C1 segment of cervical spinal cord (tissue), 14 donors: ENCODE measurements at places on chromosomes 1 and 21.

DNA sequence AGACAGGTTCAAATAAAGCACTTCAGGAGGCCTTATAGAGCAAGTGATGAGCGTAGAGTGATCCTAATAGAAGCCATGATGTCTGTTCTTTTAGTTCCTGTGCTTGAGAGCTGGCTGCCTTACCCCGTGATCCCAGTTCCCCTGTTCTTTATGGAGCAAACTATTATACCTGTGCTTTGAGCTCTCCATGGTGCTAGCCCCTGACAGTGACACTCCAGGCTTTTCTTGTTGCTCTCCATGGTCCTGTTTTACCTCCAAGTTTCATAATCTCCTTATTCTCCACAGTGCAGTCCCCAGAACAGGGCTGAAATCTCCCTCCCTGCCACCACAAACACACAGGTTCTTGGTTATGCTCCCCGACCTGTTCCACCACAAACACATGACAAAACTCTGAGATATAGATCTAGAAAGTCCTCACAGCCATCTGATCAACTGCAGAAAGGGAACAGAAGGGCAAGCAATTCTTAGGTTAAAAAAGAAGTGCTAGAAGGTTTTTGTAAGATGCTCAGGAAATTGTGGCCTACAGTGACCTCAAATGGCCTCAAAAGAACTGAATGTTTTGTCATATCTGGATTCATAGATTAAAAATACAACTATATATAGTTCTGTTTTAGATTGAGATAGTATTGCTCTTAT is 6.0 kb downstream of the CADM3 start:
- DNase-seq: no peak

DNA sequence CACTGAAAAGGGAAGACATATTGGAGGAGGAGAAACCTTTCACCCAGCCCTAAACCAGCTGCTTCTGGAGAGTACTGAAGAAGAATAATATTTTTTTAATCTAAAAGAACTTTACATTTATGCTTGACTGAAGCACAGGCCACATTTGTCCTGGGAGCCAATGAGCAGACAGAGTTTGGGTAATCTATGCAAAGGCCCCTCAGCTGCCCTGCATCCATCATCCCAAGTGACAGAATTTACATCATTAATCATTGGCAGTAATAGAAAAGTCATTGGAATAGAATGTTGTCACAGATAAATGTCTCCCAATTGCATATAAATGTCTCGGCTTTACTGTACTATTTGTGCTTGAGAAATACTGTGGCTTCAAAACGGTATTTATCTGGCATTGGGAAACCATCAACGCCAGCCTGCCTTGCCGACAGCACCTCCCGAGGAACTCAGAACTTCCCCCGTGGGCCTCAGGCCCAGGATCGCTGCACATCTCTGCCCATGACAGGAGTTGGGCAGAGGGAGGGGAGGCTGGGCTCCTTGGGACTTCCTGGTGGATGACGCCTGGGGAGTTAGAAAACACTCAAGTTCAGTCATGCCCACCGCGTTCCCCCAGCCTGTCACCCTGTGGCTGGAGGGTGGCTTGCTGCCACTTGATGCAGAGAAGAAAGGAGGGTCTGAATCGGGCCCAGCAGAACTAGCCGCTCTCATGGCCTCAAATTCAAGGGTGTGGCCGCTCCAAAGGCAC is 133.1 kb downstream of the CAMTA1 start:
- DNase-seq: peak; percentile 56

GRCh38 chr1:12038356-12039163 is 19.3 kb downstream of the MIIP start:
- no peak for DNase-seq

DNA sequence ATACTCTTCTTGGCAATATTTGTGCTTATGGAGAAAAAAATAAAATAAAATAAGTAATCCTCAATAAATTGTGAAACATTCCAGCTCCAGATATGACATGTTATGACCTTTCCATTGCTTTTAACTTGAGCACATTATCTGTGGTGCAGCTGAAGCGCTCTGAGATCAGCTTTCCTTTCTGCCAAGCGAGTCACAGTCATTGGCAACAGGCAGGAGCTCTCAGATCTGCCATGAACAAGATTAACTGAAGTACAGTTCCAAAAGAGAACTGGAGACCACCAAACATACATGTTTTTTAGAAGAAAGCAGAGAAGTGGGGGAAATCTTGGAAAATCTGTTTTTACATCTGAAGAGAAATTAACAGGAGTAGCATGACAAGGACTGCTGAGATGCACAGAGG is 89.2 kb upstream of the DSCAM start:
- DNase-seq: no peak

- no peak for DNase-seq
Measured at GRCh38 chr1:162676750-162677149, 44.5 kb downstream of the DDR2 start.

GRCh38 chr1:24203404-24203803 is 16.3 kb upstream of the IFNLR1 start:
- no peak for DNase-seq

DNA sequence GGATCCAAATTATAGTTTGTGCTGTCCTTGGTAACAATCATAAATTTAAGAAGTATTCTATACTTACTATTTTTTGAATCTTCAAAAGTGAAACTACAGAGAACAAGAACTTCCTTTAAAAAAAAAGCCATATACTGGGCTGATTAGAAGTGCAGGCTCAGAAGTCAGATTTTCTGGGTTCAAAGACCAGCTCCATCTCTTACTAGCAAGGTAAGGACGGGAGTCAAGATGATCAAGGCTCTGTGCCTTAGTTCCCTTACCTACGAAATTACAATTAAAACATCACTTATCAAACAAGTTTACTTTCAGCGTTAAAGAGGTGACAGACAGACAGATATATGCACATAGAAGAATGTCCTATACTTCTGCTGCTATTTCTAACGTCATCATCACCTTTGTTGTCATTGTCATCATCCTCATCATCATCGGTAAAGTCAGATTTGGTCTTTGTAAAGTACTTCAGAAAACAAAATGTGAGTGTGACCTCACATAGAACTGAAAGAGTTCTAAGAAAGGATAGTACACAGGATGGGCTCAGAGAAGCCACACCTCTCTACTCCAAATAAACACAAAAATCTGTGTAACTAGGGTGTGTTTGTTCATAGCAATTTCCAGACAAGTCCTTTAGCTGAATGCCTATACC is 178.7 kb downstream of the VAV3 start:
- DNase-seq: no peak

GRCh38 chr1:200861937-200862647 is 10.7 kb upstream of the GPR25 start:
- no peak for DNase-seq

GRCh38 chr1:248114890-248115289 is 19.9 kb downstream of the OR2L13 start:
- no peak for DNase-seq

DNA sequence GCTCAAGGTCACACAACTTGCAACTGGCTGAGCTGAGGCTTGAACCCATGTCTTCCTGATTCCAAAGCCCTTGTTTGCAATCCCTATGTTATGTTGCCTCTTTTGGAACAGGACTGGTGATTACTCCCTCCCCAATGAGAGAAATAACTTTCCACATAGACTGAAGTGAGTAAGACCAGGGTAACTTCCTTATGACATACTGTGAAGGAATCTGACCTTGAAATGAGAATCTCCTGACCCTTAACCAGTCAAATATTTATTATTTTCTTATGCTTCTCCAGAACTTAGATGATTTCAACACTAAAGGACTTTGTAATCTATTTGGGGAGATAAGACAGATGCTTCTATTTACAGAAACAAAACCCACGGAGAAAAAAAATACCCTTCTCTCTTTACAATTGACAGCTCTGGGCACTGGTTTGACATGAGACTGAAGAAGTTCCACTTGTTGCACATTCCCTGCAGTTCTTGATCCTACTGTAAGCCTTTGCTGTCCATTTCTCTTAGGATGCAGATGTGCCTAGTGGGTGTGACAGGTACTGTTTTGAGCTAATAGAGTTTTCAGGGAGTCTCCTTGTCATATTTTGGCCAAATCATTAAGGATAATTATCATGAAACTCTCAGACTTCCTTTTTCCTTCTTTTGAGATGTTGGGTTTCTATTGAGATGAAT is 3.9 kb upstream of the RPTN start:
- DNase-seq: no peak

DNA sequence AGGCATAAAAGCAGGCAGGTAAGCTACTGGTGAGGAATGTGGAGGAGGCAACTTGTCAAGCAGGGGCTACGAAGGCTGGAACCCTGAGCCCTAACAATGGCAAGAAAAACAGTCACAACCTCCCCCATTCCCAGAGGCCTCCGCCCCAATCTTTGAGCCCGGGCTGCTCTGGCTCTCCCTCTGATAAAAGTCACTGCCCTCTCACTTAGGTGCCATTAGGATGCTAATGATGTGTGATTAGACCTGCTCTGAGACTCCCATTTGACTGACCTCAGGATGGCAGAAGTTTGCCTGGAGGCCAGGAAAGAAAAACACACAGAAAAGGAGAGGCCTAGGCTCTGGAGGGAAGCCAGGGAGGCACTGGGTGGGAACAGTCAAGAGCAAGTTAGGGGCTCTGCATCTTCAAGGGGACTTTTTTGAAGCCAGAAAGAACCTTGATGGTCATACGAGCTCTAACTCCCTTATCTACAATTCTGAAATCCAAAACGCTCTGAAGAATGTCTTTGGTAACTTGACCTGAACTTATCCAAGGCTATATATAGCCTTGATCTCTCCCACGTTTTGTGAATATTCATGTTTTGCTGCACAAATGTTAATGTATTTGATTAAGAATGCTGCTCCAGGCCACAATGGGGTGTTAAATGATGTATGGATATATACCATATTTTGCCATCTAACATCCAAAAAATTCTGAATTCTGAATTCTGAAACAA is 98.9 kb downstream of the TRABD2B start:
- DNase-seq: no peak

GRCh38 chr1:22171951-22172715 is 29.2 kb upstream of the WNT4 start:
- DNase-seq: no peak

- no peak for DNase-seq
Measured at GRCh38 chr21:34724131-34724856, 55.5 kb downstream of the CLIC6 start.

DNA sequence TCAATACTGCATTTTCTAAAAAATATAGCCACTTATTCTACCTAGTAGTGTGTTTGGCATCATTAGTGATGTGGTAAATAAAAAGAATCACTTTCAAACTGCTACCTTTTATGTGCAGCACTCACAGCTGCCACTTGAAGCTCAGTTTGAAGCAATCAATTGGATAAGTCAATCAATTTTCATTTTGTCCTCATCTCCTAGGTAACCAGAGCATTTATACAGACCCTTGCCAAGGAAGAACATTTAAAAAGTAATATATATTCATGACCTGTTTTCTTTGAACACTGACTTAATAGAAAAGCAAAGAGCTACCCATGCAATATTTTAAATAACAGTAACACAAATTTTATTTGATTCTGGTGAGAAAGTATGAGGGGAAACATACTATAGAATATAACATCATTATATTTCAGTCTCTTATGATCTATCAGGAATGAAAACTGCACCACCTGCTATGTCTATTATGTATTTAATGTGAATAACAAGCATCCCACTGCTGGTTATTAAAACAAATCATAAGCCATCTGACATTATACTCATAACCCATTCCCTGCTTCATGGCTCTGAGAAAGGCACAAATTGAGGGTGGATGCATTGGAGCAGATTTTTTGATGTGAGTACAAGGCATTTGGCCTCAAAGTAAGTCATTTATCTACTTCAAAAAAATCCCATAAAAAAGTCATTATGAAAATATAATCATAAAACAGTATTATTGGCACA is 168.4 kb upstream of the C21orf91 start:
- no peak for DNase-seq

DNA sequence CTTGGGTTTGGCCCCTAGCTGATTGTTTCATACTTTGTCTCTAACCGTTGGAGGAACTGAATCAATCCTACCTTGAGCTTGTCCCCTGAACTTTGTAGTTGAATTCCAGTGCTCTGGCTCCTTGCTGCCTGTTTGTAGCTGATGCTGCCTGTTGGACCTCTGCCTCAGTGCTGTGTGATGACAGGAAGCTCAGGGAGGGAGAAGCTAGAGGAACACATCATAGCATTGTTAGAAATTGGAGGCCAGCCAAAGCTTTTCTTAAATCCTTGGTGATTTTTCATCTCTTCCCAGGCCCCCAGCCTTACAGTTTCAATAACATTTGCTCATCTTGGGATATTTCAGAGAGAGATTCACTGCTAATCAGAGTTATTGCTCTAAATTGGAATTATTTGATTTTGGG is 34.0 kb downstream of the MACF1 start:
- DNase-seq: peak; percentile 43

DNA sequence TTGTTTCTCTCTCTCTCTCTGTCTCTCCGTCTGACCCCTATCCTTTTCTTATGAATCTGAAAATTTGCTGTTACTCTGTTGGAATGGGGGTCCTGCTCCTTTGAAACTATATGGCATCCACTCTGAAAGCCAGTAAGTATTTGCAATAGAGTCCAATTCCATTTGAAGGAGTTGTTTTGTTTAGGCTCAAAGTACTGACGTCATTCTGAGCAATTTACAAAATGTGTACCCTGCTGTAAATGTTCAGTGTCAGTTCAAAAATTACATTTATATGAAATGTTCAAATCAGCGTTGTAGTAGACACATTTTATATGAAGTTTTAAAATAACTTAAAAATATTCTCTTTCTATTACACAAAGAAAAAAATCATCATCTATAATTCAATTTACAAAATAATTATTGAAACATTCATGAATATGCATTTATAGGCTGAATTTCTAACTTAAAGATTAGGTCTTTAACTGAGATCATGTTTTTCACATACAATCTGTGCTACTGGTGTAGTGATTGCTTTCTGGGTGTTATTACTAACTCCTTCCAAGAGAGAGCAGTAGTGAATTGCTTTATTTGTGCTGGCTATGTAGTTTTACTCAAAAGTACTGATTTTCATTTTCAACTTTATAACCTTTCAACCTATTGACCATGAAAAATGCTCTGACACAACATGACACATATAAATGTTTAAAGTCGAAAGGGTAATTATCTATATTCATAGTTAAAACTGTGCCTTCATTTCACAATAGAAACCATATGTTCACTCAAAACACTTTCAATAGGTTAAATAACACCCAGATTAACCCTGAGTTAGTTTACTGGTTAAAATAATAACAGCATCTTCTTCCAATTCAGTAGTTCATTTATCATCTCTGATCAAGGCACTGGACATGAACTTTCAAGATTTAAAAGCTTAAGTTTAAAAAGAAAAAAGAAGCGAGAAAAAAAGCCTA is 253.1 kb upstream of the ADGRL4 start:
- DNase-seq: no peak

DNA sequence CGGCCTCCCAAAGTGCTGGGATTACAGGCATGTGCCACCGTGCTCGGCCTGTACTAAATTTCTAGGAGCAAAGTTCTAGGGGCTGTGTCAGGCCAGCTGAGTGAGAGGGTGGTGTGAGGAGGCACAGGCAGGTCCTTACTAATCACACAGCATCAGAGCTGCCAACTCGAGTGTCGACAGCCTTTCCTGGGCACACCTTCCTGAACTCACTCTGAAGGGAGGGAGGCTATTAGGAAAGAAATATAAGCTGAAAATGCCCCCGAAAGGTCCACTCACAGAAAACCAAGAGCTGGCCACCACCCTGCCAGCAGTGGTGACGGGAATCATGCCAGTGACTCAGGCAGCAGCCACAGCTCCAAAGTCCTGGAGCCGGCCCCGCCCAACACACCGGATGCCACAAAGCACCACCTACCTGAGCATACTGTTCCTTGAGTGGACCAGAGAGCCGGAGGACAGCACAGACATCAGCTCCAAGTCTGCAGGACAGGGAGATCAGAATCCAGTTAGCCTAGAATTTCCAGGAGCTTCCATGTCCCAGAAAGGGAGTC is 4.5 kb downstream of the PMVK start:
- no peak for DNase-seq

GRCh38 chr21:26165331-26165730 is 5.2 kb downstream of the APP start:
- no peak for DNase-seq

GRCh38 chr1:112297536-112297935 is 98.5 kb upstream of the CTTNBP2NL start:
- DNase-seq: no peak
